ENCODE measurements at places on chromosomes 6 and 20. TPM values are rescaled to one million over a fixed set of nuclear protein-coding genes. Genes with fewer than 3 reads are reported as not detected.

DEFB124 gene
- total RNA-seq = 1.8 TPM

GRCh38 chr6:86192123-86192522 lies 549.4 kb upstream of the SYNCRIP start:
- DNase-seq = no peak

GRCh38 chr6:105785066-105785811 lies 300.9 kb upstream of the PRDM1 start:
- no peak for DNase-seq

GRCh38 chr6:47934023-47934422 lies 152.2 kb downstream of the OPN5 start:
- no peak for DNase-seq

DNA sequence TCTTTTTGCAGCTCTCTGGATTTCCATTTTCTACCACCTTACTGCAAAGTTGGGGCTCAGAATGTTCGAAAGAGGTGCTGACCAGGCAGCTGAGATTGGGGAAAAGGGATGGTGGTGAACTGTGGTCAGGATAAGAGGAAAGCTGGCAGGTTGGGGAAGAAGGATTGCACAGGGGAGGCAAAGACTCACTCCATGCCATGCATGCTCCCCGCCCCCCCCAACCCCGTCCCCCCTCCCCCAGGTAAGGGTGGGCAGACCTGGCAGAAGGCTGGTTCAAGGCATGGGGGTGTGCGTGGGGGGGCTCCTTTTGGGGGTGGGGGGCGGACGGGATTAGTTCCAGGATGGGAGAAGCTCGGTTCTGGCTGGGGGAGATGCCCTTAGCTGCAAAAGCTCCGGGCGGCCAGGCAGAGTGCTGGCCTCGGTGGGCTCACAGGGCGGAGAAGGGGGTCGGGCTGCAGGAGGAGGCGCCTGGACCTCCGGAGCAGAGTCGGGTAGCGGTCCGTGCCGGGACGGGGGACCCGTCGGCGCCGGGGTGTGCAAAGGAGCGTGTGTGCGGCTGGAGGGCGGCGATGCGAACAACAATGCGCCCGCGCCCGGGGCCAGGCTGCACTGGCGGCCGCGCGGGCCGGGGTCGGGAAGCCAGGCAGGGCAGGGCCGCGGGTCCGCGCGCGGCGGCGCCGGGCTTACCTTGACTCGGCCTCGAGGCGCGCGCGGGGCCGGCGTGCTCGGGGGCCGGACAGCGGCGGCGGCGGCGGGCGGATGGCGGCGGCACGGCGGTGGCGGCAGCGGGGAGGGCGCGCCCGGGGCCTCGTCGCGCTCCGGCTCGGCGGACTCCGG lies 880 bp downstream of the ADNP start:
- peak; percentile 65 for DNase-seq

GRM1 gene
- total RNA-seq = 0.45 TPM

KCNK15 gene
- 3.2 TPM for total RNA-seq

GRCh38 chr20:40643891-40644290 lies 45.1 kb downstream of the MAFB start:
- DNase-seq = no peak

DNA sequence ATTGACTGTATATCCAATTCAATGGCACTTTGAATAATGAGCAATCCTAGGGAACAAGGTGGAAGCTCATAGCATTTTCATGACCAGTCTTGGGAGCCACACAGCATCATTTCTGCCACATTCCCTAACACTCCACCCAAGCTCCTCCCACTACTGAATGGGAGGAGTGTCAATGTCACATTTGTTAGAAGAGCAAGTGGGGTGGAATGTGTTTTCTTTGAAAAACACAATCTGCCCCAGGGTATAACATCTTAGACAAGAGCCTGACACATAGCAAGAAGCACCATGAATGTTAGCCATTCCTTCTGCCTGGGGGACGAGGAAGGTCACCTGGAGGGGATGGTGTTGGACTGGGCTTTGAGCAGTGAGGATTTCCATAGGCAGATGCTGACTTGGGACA lies 258.3 kb upstream of the PMEPA1 start:
- DNase-seq = no peak

GRCh38 chr6:110090876-110091275 lies 88.6 kb downstream of the WASF1 start:
- no peak for DNase-seq

DNA sequence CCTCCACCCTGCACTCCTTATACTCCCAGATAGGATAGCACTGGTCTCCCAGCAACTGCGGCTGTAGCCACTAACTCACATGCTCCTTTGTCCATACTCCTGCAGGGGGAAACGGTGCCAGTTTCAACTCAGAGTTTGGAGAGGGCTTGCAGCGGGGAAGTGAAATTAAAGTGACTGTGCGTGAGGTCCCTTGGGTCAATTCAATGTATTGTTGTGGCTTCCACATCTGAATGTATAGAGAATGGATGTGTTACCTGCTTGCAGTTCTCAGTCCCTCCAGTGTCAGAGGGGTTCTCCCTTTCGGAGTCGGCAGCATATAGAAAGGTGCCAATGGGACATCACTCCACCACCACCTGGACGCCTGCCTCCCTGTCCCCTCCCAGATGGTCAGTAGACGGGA lies 93.6 kb upstream of the CNKSR3 start:
- no peak for DNase-seq

GRCh38 chr6:158816329-158816728 lies 2.8 kb downstream of the EZR start:
- DNase-seq = no peak

- no peak for DNase-seq
These were observed 8.4 kb upstream of the NUS1 start for GRCh38 chr6:117666881-117667280.

EPB41L1 gene
- 53.2 TPM for total RNA-seq

- no peak for DNase-seq
These were observed 226.7 kb downstream of the LMBRD1 start for GRCh38 chr6:69570106-69570505.

GRCh38 chr6:100296810-100297544 lies 167.7 kb downstream of the SIM1 start:
- no peak for DNase-seq

EFCAB8 gene
- 1.1 TPM for total RNA-seq

NNAT gene
- total RNA-seq = 2.1 TPM

E2F1 gene
- 1.4 TPM for total RNA-seq

STXBP5 gene
- total RNA-seq = 26.2 TPM

- DNase-seq = no peak
These were observed 529.2 kb downstream of the HAO1 start for GRCh38 chr20:7411075-7411474.

HDGFL1 gene
- not detected for total RNA-seq

DNA sequence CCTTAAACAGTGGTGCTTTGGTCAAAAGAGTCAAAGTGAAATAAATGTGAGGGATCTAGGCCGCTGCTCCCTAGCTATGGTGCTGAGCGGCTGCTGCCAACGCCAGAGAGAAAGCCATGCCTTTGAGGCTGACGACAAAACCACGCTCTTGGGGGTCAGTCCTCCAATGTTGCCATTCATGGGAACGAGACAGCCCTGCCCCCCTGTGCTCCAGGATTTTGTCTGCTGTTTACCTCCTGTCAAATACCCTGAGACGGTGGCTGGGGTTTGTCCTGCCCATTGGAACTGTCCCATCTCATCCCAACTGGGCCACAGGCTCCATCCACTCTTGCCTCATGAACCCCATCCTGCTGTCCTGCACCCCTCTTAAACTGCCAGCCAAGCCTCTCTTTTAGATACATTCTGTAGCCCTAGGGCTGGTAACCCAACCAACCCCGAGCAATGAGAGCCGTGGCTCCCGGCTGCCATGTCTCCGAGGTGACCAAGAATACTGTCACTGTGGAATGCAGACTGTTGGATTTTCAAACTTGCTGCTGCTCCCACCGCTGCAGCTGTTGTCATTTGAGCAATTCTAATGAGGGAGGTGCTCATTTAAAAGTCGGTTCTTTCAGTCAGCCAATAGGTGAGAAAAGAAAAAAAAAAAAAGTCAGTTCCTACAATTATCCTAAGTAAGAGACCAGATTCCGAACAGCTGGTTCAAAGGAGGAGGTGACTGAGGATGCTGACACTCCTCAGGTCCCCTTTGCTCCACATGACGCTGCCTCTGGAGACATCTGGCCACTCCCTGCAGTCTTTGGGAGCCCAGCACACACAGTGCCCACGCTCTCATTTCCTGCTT lies 73.1 kb upstream of the QKI start:
- no peak for DNase-seq

- no peak for DNase-seq
These were observed 176.2 kb upstream of the CNR1 start for GRCh38 chr6:88342336-88342735.

DNA sequence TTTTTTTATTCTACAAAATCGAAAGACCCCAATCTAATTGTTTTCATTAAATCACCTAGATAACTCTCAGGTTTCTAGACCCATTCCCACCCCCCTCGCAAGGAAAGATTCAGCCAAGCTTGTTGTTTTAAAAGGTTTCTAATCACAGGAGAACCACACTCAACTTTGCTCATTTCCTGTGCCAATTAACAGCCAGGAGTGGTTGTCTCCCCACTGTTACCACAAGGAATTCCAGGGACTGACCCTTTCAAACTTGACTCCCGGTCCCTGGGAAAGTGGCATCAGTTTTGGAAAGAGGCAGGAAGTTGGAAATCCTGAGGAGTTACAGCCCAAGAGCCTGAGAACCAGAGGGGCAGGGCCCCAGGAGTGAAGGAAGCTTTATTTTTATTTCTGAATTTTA lies 561.3 kb upstream of the JAG1 start:
- no peak for DNase-seq

GRCh38 chr20:57660922-57661745 lies 40.9 kb upstream of the ZBP1 start:
- peak; percentile 60 for DNase-seq

GRCh38 chr6:162631546-162631945 lies 96.0 kb downstream of the PRKN start:
- no peak for DNase-seq

ZC2HC1B gene
- total RNA-seq = not detected

- no peak for DNase-seq
These were observed 116.6 kb downstream of the BMP2 start for GRCh38 chr20:6884114-6884513.

DNA sequence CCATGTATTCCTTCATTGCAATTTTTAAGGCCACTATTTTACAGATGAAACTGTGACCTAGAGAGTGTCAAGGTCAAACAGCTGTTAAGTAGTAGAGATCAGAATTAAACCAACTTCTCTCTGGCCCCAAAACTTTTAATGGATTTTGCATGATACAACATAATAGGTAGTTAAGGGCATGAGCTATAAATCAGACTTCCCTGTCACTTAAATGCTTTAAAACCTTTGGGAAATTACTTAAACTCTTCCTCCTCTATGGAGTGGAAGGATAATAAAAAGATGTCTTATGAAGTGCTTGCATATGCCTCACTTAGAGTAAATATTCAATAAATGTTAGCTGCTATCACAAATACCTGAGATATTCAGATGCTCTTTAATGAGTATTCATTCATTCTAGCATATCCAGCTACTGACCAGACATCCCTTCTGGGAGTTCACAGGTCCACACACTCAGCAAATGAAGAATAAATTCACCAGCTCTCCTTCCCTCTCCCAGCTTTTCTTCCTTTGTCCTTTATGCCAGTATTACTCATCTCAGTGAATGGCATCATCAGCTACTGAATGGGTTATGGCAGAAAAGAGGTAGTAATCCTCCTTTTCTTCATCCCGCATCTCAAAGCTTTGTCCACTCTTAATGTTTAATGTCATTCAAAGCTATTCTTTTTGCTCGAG lies 36.2 kb downstream of the EYA4 start:
- no peak for DNase-seq

- no peak for DNase-seq
These were observed 16.0 kb downstream of the MDFI start for GRCh38 chr6:41654151-41654697.

DNA sequence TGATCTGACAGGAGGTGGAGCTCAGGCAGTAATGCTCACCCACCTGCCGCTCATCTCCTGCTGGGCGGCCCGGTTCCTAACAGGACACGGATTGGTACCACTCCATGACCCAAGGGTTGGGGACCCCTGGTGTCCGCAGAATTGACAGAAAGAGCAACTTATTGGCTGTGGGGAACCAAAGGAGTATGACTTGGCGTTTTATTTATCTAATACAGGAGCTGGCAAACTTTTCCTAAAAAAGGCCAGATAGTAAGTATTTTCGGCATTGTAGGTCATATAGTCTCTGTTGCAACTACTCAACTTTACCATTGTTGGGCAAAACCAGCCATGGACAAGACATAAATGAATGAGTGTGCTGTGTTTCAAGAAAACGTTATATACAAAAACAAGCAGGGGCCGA lies 44.4 kb upstream of the TRAF3IP2 start:
- DNase-seq = no peak

- peak; percentile 59 for DNase-seq
These were observed 8.7 kb downstream of the ZNF335 start for GRCh38 chr20:45963059-45964005.

DNA sequence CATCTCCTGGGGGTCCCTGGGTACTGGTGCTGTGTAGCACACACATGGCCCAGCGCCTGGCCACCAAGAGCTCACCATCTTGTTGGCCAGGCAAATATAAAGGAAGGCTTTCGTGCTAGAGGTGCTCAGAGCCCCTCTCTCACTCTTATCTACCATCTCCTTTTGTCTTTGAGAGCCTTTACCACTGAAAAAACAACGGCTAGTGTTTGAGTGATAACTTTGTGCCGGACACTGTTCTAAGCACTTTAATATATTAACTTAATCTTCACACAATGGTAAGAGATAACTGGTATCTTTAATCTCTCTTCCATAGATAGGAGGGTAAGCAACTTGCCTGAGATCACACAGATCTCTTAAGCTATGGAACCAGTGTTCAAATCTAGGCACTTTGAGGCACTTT lies 21.5 kb upstream of the ARHGAP18 start:
- no peak for DNase-seq

FAM209B gene
- not detected for total RNA-seq

- DNase-seq = peak; percentile 74
These were observed at the start of the genes DUSP15 and TTLL9 for GRCh38 chr20:31869942-31870725. DUSP15 (minus strand) TSS chr20:31870527; CDS start chr20:31870337, 190 bp downstream. TTLL9 (plus strand) TSS chr20:31870634; CDS start chr20:31871127, 493 bp downstream.

DNA sequence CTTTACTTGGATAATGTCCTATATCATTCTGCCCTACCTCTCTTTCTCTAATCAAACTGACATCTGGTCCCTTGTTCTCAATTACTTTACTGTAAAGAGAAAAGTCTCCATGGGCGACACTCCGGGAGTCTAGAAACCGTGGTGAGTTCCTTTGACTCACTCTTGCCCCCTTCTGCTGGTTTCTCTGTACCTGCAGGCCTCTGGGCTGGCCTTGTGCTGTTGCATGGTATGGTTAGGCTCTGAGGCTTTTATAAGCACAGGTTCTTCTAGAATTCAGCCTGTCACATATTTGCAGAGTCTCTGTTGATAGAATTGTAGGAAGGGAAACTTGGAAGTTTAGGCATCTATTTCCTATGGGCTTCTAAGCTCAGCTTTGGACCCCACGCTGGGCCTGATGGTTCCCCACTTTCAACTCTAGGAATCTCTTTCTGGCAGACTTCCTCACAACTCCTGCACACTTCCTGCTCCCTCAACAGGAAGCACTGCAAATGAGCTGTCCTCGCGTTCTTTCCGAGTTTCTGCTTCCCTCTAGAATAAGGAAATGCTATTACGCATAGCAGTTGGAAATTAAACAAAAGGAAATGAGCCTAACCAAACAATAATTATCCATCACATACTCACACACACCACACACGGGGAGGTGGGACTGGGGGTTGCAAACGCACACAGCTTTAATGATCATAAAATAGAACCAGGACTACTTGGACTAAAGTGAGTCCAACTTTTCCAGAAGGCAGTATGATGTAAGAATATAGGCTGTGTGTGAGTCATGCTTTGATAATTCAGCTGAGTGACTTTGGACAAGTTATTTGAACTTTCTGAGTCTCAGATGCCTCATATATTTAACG lies 683.3 kb downstream of the QKI start:
- DNase-seq = no peak

GRCh38 chr6:41546866-41547798 lies 951 bp downstream of the FOXP4 start:
- DNase-seq = no peak

ADGRF4 gene
- total RNA-seq = not detected

TPD52L1 gene
- 38.1 TPM for total RNA-seq
